Stomach (tissue), 19 donors: ENCODE measurements at places on chromosomes 6 and 20. TPM values are rescaled to one million over a fixed set of nuclear protein-coding genes. Genes with fewer than 3 reads are reported as not detected.

DNA sequence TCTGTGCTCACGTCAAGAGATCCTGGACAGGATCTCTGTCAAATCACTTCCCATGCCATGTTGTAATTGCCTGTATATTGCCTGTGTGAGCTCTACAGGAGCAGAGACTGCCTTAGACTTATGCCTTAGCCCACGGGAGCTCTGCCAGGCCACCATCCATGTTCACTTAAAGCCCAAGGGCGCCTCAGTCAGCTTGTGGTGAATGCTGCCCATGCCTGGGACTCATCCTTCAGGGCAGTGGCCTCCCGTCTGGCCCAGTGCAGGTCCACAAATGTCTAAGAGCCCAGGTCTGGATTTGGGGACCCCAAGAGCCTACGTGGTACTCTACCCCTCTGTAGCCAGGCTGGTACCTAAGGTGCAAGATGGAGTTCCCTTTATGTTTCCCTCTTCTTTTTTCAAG lies 22.4 kb upstream of the BPIFA2 start:
- DNase-seq: no peak
- H3K27me3 ChIP-seq: no peaks in the 10 kb centered on the region
- no peak overlapping the region for H3K4me3 ChIP-seq
- H3K36me3 ChIP-seq: no peaks in the 10 kb centered on the region
- no peak overlapping the region for H3K27ac ChIP-seq
- no peaks in the 10 kb centered on the region for H3K4me1 ChIP-seq

Gene RUNX2
- total RNA-seq: 18.7 TPM

Gene PBOV1
- not detected for total RNA-seq

Gene WFDC10B
- 4.3 TPM for total RNA-seq

DNA sequence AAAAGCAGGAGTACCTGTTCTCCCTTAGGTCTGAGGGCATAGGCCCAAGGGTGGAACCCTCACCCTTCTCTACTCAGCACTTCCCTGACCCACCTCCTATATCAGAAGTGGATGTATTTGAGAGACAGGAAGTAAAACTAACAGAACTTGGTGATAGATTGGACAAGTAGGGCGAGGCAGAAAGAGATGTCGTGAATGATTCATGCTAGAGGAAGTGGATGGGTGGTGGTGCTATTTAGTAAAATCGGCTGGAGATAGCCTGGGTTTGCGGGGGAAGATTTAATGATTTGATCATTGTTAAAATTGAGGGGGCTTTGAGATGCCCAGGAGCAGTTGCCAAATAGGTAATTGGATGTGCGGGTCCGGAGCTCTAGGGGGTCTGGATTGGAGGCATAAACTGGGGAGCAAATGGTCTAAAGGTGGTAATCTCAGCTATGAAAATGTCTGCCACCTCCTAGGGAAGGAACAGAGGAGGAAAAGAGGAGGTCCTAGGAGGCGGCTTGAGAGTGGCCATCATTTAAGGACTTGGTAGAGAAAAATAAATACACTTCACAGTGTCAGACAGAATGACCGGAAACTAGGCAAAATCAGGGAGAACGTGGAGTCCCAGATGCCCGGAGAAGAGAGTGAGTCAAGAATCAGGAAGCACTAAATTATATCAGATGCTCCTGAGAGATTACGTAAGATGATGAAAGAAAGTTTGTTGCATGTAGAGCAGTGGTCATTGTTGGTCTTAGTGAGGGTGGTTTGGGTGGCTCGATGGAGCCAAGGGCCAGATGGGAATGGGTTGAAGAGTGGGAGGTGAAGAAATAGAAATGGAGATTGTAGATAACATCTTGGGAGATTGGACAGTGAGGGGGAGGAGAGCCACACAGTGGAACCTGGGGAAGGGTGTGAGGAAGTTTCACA lies 142.0 kb downstream of the CEP57L1 start:
- H3K27me3 ChIP-seq: no peaks in the 10 kb centered on the region
- H3K27ac ChIP-seq: peak overlapping the region; percentile 46

GRCh38 chr6:18350712-18351111 lies 36.4 kb upstream of the RNF144B start:
- DNase-seq: no peak
- no peaks in the 10 kb centered on the region for H3K36me3 ChIP-seq
- H3K4me3 ChIP-seq: no peak overlapping the region
- H3K4me1 ChIP-seq: no peaks in the 10 kb centered on the region

Gene OR12D3
- total RNA-seq: not detected

- H3K27me3 ChIP-seq: no peaks in the 10 kb centered on the region
- H3K36me3 ChIP-seq: no peaks in the 10 kb centered on the region
- no peak for DNase-seq
- H3K4me3 ChIP-seq: no peak overlapping the region
- H3K4me1 ChIP-seq: peaks cover 36% of the 10 kb centered on the region
Measured at GRCh38 chr6:139249395-139249794, 42.4 kb downstream of the TXLNB start.

Gene MED20
- 1.2 TPM for total RNA-seq

- DNase-seq: no peak
- H3K27me3 ChIP-seq: no peaks in the 10 kb centered on the region
Measured at GRCh38 chr20:9572670-9573069, 58.3 kb downstream of the LAMP5 start.

GRCh38 chr20:47043086-47043485 lies 148.4 kb downstream of the EYA2 start:
- H3K4me3 ChIP-seq: no peak overlapping the region
- DNase-seq: no peak
- H3K27ac ChIP-seq: no peak overlapping the region

Gene CST5
- not detected for total RNA-seq
